Hepatocyte (in vitro differentiated cells): ENCODE measurements at places on chromosomes 5 and 9. TPM values are rescaled to one million over a fixed set of nuclear protein-coding genes. Genes with fewer than 3 reads are reported as not detected.

The ADAMTS16 gene
- total RNA-seq: 3.2 and 5.9 TPM in 2 replicates

The CDX1 gene
- 54.6 and 58.2 TPM in 2 replicates for total RNA-seq

The WDR38 gene
- not detected in 2 replicates for total RNA-seq

The NMUR2 gene
- 0.40 TPM in 1 of 2 replicates, not detected in the other for total RNA-seq

The KIF4B gene
- total RNA-seq: 0.10 TPM in 1 of 2 replicates, not detected in the other

The CER1 gene
- 0.53 TPM in 1 of 2 replicates, not detected in the other for total RNA-seq

The SH3GLB2 gene
- total RNA-seq: 68.3 and 85.4 TPM in 2 replicates

The SLC4A9 gene
- total RNA-seq: 0.07 TPM in 1 of 2 replicates, not detected in the other

The PCDHGA2 gene
- 0.08 TPM in 1 of 2 replicates, not detected in the other for total RNA-seq

The CCDC180 gene
- total RNA-seq: 0.57 and 2.3 TPM in 2 replicates

The TEX48 gene
- total RNA-seq: not detected in 2 replicates

The WNT8A gene
- total RNA-seq: not detected in 2 replicates

GRCh38 chr5:2897276-2897961 is 145.9 kb upstream of the IRX2 start:
- no peak for DNase-seq

DNA sequence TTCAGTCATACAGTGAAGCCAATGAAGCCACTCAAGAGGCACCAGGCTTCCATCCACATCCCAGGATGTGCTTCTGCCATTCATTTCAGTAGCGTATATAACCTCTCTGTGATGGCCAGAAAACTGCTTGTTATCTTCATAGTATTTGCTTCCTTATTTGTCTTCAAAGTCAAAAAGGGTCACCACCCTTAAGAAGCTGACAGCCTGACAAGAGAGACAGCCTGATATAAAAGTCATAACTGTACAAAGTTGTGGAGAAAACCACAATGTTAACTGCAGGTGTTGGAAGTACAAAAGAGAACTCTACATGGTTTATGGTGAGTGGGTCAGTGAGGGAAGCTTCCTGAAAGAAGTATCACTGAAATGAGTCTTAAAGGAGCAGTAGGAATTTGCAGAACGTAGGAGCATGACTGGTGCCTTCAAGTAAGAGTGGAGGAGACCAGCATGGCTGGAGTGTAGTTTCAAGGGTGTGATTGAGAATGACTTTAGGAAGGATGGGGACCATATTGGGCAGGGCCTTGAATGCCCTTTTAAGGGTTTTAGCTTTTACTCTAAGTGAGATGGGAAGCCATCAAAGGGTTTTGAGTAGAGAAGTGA is 33.7 kb downstream of the NIM1K start:
- DNase-seq: no peak

- DNase-seq: no peak
Measured at GRCh38 chr9:15253197-15253596, 53.8 kb downstream of the TTC39B start.

- DNase-seq: no peak
Measured at GRCh38 chr5:132669966-132670882, 3.6 kb upstream of the IL4 start.

GRCh38 chr9:22052376-22052945 is 43.4 kb upstream of the CDKN2B start:
- DNase-seq: peak; percentile 16

- DNase-seq: no peak
Measured at GRCh38 chr9:104775574-104775936, 11.6 kb downstream of the NIPSNAP3B start.

DNA sequence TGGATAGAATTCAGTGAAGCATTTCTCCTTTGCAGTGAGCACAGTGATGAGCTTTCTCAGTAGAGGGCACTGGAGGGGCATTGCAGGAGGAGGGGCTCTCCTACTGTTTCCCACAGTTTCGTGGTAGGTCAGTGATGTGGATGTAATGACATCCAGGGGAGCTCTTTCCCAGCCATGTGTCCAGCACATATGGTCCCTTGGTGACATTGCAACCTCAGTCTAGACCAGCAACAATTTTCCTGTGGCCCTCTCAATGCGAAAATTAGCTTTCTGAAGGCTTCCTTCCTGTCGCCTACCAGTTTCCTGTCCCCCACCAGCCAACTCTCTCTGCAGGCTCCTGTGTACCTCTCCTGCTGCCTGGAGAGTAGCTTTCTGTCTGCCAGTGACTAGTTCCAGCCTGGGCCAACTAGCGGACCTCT is 6.9 kb upstream of the PDCL start:
- no peak for DNase-seq

GRCh38 chr9:89791754-89792153 is 186.9 kb downstream of the GADD45G start:
- DNase-seq: no peak

DNA sequence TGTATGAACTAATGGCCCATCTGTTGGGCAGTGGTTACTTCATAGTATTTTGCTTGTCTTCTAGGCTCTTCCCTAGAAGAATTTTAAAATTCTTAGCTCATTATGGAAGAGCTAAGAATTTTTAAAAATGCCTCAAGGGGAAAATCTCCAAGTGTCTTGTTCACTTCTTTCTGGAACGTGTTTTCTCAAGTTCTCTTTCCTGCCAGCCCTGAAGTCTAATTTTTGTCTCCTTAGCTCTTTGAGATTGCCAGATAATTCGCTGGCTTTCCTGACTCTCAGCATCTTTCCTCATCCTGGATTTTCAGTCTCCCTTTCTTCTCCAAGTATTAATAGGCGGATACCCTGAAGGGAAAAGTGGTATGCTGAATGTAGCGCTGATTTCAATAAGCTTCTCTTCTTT is 395.4 kb downstream of the ARRDC3 start:
- DNase-seq: no peak

GRCh38 chr5:134638760-134639201 is 6.2 kb upstream of the SAR1B start:
- DNase-seq: peak; percentile 57

DNA sequence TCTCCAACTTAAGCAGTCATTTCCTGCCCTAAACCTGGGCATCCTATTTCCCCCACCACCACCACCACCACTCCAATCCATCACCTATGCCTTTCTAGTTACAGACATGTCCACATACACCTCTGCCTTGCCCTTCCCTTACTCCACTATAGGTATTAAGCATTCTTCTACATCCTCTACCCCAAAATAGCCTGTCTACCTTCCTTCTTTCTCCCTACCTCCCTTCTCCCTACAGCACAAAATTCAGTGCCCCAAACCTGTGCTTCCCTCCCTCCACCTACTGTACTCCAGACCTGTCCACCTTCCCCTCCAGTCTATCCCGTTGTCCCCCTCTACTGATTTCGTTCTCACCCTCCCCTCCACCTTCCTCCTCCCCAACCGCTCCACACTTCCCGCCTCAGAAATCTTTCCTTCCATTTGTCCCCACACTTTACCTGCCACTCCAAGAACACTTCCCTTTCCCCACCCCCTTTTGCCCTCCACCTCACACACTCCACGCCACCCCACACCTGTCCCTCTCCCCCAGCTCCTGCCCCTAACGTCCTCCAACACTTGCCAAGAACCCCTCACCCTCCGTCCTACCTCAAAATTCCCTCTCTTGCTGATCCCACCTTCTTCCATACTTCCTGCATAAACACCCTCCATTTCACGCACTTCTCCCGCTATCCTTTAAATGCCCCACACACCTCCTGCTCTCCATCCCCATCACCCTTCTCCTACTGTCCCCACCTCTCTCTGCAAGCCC is 1.6 kb downstream of the STRBP start:
- no peak for DNase-seq

- no peak for DNase-seq
Measured at GRCh38 chr5:173689737-173690360, 73.4 kb upstream of the BOD1 start.

DNA sequence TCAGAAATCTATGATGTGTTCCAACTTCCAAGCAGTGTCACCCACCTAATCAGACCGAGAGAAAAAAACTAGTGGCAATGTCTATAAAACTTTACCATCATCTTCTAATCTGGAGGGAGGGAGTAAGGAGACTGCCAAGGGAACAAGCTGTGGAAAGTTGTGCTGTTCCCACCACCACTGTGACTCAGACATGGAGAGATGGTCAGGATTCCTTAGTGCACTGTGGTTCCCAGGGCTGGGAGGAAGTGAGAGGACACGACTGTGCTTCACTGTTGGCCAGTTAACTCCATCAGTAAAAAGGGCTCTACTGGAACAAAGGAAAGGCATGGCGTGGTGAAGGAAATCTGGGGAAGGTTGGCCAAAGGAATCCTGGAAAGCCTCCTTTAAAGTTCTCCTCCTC is 18.8 kb downstream of the TICAM2 start:
- DNase-seq: no peak

- DNase-seq: no peak
Measured at GRCh38 chr9:136691316-136692184, 4.3 kb upstream of the AGPAT2 start.

DNA sequence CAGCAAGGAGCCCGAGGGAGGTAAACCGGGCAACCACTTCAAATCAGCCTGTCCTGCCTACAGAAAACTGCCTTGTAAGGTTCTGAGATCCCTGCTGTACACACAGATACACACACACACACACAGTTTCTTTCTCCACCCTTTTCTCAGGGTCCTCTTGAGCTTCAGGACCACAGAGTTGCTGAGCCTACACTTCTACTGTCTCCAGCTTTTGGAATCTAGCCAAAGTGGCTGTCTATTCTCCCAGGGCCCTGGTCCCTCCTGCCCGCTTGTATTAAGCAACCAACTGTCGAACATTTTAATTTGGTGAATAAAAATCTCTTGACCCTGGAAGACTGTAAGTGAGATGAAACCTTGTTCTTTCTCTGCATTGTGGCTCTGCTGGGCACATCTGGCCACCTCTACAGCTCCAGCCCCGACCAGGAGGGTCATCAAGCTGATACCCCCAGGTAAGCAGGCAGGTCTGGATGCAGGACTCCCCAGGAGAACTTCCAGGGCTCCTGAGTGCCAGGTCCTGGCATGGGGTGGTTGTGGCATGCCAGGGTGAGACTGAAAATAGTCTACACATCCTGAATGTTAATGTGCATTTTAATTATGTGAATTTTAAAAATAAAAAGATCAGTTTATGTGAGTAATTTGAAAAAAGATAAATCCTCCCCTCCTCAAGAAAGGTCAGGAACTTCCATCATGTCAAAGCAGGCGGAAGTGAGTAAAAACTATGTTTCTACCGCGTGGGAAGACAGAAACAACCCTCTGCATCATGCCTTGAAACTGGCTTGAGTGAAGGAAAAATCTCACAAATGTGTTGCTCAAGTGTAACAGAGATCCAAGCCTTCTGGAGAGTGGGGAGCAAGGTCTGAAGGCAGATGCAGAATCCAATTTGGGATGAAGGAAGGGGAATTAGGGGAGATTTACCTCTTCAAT is 15.0 kb upstream of the S1PR3 start:
- DNase-seq: no peak

DNA sequence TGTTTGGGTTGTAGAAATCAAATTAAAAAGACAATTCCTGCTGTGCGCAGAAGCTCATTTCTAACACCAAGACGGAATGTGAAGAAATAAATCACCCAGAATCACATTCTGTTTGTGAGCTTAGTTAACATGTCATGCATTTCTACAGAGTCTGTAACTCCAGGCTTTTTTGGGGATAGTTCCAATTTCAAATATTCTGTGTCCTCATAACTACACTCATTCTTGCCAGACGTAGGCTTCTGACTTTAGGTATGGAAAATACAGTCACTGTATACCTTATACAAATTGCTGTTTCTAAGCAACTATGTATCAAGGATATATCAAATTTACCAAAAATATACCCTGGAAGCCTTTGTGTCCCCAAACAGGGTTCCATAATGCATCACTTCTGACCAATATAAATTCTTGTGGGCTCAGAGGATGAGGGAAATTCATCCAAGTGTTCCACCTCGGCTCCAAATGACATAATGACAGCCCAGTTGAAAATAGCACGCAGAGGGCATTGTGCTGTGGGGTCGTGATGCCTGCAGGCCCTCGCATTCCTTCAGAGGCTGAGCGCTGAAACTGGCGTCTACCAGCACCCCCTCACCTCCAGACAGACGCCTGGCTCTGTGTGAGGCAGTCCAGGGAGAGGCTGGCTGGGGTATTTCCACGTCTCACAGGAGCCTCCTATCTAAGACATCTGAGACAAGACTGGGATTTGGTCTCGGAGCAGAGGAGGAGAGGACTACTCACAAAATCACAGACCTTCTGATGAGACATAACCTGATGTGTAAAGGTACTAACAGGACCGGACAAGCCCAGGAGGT is 79.8 kb downstream of the KLF4 start:
- no peak for DNase-seq

DNA sequence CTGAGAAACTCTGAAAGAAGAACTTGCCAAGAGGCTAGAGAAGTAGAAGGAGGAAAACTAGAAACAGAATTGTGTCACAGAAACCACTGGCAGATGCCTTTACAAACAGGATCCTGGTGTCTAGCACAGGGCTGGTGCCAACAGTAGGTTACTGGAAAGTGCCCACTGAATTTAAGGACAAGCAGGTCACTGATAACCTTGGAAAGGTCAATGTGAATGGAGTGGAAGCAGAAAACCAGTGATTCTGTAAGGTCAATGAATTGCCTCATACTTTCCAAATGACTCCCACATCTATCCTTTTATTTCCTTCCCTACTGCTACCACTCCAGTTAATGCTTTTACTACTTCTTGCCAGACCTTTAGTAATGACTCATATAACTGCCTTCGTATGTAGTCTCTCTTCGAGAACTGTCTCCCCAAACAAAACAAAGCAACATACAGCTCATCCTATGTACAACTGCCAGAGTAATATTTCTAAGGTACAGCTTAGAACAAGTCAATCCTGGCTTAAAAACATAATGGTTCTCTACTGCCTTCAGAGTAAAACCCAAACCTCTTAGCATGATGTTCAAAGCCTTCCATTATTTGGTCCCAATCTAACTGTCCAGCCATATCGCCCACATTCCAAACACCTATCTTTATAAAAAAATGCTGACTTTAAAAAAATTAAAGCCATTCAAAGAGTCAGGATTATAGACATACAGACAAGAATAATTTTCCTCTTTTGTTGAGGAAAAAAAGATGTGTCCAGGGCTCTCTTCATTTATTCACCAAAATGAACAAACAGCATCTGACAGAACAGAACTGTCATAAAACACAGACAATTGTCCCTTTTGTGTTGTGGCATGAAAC is 52.5 kb downstream of the NR3C1 start:
- DNase-seq: no peak

- DNase-seq: peak; percentile 14
Measured at GRCh38 chr9:14769230-14769571, 46.7 kb upstream of the CER1 start.

DNA sequence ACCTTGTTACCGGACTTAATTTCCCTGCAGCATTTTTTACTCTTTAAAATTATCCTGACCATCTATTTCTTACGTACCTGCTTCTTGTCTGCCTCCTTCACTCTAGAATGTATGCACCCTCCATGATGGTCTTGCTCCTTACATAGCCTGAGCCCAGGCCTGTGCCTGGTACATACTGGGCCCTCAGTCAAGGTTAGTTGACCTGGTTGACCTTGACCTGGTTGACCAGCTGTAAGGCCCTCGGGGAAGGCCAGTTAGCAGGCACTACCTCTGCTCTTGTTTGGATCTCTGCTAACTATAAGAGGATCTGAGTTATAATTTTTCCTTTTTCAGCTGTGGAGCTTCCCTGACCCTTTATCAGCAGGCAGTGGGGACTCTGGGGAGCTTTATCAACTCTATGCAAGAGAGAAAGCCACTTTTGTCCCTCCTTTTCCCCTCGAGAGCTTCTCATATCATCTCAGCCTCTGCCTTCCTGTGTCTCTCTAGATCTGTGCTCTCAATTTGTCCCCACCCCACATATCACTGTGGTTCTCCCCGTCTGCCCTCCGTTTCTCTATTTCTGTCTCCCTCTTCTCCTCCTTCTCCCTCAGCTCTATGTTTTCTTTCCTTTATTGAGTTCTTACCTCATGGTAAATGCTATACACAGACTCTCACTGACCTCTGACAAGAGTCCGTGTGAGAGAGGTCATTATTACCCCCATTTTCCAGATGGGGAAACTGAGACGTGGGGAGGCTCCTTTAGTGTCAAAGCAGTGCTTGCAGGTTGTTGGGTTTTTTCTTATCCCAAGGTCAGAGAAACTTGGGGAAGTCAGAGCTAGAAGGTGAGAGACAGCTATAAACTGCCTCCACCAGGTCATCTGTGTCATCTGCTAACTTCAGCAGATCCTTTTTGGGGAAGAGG is 28.6 kb downstream of the SPRY4 start:
- no peak for DNase-seq
